ENCODE measurements at places on chromosomes 11 and 22.

DNA sequence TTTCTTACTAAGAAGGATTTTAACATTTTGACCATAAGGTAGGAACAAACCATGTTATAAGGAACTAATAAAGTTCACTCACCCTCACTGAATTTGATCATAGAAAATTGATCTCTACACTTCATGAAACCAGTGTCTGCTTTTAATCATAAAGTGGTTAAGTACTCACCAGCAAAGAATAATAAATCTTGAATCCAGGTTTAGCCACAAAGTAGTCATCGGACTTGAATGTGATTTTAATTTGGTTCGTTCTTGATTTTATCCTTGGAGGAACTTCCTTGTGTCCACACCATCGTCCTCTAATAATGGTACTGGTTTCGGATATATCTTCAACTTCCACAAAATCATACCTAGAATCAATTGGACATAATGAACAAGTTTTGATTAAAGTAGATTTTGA is 40.5 kb upstream of the DDI1 start:
- DNase-seq, result no peak

- DNase-seq, result peak; percentile 87
Measured at GRCh38 chr11:123020968-123021367, 39.3 kb upstream of the BSX start.

- DNase-seq, result no peak
Measured at GRCh38 chr11:6745465-6746015, 26.2 kb downstream of the OR2AG2 start.

DNA sequence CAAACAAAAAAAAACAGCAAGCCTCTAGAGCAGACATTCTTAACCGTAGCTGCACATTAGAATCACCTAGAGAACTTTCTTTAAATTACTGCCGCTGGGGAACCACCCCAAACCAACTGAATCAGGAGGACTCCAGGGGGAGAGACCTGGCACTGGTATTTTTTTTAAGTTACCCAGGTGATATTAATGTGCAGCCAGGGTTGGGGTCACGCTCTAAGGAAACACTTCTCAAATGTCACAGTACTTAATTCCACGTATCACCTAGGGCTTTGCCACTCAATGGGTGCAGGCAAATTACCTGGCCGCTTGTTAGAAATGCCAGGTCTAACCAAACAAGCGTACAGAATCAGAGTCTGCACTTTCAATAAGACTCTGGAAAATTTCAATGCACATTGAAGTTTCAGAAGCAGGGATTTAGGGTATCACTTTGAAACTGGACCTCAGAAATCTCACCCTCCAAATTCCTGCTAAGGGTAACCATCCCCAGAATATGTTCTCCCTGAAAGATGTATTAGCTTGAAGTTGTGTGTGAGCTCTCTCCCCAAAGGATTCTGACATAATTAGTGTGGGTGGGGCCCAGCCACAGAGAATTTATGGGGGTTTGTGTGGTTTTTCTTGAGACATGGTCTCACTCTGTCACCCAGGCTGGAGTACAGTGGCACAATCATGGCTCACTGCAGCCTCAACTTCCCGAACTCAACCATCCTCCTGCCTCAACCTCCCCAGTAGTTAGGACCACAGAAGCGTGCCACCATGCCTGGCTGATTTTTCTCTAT is 12.7 kb upstream of the ISX start:
- no peak for DNase-seq

DNA sequence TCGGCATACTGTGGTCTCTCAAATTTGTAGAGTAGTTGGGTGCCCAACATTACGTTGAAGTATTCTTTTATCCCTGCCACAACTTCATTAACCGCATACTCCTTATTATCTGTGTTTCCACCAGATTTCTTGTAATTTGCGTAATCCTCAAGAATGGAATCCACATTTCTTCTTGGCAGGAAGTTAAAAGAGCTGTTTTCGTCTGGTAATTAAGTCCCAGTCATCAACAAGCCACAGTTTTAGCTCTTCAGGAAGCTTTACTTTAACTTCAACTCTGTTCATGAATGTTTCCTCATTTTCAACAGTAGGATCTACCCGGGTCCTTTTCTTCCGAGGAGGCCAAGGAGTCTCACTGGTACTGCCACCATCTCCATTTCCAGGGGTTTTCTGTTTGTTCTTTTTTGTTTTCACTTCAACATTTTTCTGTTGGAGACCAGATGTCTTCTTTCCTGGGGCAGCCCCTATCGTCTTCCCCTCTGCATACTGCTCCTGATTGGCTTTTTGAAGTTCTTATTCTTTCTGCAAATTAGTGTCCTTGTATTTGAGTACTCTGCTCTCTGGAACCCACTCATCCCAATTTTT is 30.3 kb downstream of the PDE3B start:
- peak; percentile 27 for DNase-seq

DNA sequence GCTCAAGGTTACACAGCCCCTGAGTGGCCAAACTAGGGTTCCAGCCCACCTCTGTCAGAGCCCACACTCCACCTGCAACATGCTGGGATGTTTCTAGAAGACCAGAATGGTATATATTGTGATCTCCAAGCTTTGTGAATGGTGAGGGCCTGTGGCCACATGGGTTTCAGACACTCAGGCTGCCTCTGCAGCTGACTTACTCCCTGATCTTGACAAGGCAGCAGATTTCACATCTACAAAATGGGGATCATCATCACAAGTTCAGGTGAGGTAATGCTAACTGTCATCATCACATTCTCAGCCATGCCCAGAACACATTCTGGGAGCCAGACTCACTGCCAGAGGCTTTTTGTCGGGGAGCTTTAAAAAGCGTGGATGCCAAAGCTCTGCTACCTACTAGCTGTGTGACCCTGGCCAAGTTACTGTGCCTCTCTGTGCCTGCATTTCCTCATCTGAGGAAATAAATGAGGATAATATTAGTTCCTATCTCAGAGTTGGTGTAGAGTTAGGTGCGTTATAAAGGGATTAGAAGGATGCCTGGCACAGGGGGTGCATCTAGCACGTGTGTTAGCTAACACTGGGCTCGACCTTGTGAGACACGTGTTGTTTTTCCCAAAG is 24.9 kb upstream of the WNT11 start:
- no peak for DNase-seq

DNA sequence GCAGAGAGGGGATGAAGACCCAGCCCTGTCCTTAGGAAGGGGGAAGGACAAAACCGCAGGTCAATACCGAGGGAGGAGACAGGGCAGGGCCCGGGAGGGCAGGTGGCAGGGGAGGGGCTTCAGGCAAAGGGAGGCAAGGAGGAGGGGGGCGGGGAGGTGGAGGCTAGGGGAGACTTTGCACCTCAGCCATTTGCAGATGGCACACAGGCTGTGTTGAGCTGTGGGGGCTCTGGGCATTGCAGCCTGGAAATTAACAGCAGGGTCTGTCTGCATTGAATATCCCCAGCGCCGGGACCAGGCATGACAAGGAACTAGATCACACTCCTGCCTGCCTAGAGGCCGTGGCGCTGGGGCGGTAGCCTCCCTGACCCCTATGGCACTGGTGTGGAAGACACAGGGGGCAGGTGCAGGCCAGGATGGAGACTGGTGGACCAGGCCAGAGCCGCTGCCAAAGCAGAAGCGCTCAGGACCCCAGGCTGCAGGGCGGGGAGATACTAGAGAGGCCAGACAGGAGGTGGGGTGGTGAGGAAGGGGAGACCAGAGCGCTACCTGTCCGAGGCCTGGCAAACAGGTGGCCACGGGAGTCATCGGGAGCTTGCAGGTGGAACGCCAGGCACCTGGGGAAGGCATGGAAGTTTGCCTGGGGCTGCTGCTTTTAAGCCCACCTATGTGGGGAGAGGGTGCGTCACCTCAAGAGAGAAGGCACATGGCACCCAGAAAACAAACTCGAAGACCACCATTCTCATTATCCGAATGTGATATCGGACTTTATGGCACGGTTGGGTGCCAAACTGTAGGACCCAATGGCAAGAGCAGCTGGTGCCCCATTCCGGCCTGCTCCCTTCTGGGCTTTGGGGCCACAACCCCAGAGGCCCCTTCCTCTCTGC is 11.5 kb downstream of the CBX6 start:
- no peak for DNase-seq

- no peak for DNase-seq
Measured at GRCh38 chr11:65433657-65434056, 11.1 kb downstream of the NEAT1 start.

- no peak for DNase-seq
Measured at GRCh38 chr22:17705546-17705945, 67.0 kb downstream of the BCL2L13 start.

- DNase-seq, result peak; percentile 55
Measured at GRCh38 chr11:129853518-129854231, 38.0 kb downstream of the TMEM45B start.

- no peak for DNase-seq
Measured at GRCh38 chr11:126547161-126547560, 191.7 kb downstream of the ST3GAL4 start.

- DNase-seq, result no peak
Measured at GRCh38 chr11:37978647-37979046, 1380.6 kb upstream of the RAG2 start.

DNA sequence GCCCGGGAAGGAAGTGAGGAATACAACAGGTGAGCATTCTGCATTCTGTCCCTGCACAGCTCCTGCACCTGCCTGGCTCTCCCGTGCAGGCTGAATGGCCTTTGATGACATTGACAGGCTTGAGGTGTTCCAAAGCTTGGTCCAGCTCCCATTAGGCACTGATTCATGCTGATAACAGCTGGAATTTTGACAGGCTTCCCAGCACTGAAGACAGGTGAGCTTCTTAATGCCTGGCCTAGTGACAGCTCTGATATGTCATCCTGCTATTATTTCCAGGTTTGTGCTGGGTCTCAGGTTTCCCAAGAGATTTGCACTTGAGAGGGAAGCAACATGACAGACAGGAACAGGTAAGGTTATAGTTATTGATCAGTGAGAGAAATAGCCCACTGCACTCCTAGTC is 58.0 kb upstream of the MTNR1B start:
- no peak for DNase-seq

- DNase-seq, result no peak
Measured at GRCh38 chr11:120778685-120779490, 245.0 kb upstream of the TBCEL start.

GRCh38 chr11:3877364-3878257 is 22.1 kb downstream of the STIM1 start:
- DNase-seq, result no peak

- DNase-seq, result no peak
Measured at GRCh38 chr11:62401811-62402210, 17.0 kb upstream of the SCGB1A1 start.

DNA sequence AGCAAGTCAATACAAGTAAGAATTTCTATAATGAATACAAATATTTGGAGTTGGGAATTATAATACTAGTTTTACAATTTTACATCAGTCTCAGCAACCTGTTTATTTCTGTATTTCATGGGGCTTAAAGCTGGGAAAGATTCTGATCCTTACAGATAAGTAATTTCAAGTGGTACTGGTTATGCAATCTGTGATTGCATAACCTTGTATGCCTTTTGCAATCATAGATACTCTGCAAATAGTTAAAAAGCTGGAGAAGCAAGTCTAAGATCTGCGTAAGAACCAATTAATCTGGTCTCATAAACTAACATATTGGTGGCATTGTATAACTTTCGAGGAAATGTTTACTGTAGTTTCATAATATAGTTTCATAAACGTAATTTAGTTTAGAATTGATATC is 198.3 kb upstream of the PGR start:
- peak; percentile 3 for DNase-seq

GRCh38 chr11:17611503-17612220 is 64.6 kb downstream of the OTOG start:
- no peak for DNase-seq

DNA sequence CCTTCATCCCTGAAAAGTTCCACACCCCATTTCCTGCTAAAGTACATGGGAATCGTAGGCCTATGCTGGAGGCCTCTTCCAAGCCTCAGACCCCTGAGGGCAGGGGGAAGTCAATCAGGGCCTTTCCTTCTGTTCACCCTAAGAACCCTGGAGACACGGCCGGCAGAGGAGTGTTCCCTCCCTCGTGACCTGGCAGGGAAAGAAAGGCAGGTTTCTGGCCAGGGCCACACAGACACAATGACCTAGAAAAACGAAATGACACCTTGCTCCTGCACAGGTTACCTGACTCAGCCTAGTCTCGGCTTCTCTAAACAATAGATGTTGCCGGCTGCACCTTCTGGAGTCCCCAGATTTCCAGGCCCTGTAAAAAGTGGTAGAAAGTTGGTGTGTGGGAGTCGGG is 60.6 kb upstream of the CADM1 start:
- DNase-seq, result no peak

GRCh38 chr22:19822301-19823117 is 32.2 kb downstream of the GNB1L start:
- DNase-seq, result no peak

DNA sequence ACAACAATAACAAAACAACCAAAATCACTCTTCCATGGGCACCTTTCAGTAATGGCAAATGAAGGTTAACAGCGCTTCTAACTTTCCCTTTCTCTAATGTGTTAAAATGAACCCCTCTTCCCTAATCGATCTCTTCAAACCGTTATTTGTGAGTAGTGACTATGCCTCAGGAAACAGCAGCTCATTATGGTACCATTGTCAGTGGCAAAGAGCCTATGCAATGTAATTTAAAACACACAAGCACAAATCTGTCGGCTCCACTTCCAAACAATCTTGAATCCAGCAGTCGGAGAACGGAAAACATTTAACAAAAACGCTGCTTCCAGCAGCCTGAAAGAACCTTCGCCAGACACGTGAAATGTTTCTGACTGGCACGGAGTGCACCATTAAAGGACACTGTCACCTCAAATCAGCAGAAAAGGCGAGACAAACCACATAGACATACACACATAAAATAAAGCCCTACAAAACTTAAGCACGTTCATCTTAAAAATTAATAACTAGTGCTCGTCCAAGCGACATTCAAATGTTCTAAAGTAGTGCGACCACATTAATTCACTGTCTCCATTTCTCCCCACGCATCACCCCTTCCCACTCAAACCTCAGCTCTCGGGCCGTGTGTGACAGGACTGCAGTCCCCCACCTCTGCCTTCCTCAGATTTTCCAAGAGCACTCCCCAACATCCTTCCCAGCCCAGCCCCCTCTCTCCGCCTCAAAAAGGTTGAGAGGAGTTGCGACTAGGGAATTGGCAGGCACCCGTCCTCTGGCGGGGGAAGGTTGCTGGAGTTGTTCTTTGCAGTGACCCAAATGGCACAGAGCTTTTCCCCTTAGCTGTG is 748 bp downstream of the RAB30 start:
- no peak for DNase-seq

DNA sequence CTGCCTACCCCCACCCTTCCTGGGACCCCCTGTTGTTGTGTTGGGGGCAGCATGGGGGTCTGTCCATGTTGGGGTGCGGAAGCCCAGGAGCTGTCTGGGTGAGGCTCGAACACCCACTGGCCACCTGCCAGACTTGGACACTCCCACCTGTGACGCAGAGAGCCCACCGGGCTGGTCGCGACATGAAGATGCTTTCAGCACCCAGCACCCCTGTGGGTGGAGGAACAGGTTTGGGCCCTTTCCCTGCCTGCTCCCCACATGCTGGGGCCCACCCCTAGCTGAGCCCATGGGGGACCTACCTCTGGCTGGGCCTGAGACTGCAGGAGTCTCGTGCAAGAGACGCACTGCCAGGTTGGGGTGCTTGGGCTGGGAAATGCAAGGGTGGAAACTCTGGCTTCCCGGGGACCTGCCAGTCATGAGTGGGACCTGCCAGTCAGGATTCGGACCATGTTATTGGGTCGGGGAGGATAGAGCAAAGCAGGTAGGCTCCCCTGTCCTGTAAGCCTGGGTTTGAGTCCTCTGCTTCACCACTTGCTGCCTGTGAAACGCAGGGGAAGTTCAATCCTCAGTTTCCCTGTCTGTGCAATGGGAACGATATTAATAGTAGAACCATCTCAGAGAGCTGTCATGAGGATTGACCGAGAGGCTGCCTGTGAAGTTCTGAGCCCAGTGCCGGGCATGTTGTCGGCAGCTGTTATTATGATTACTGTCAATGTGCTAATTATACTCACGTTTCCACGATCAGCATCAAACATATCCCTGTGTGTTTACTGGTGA is 24.1 kb downstream of the KIAA1671 start:
- no peak for DNase-seq

GRCh38 chr11:69252490-69252837 is 41.5 kb upstream of the MYEOV start:
- DNase-seq, result no peak
